ENCODE measurements at places on chromosomes 3 and 15.

GRCh38 chr3:85760342-85760741 is 801.6 kb downstream of the CADM2 start:
- DNase-seq: no peak

DNA sequence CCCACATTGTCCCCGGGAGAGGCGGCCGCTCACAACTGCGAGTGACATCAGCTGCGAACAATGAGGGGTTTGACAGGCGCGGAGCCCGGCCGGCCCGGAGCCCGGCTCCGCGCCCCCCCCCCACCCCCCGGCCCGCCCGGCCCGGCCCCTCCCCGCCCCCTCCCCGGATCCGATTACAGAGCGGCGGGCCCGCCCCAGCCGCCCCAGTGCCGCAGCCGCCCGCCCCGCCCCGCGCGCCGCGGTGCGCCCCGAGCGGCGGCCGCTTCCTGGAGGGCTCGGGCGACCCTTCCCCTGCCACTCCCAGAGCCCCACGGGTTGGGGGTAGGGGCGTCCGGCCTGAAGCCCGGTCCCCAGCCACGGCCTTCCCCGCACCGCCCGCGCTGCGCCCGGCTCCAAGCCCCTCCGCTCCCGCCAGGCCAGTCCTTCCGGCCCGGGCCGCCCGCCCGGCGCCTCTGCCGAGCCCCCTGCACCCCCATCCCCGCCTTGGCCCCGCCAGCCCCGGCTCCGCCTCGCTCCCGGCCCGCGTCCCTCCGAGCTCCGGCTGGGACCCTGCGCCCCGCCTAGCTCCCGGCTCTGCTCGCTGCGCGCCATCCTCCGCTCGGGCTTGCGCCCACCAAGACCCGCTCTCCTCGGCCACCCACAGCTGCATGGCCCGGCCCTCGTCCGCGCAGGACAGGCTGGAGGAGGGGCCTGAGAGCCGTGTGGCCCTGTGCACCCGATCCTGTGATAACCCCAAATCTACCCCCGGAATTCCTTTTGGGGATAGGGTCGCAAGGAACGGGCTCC is at the start of gene PCBP4:
PCBP4 (minus strand) TSS at position 71 of the 786 bp plus-strand sequence. CDS start 6,214 bp downstream, outside the sequence.
- DNase-seq: no peak

DNA sequence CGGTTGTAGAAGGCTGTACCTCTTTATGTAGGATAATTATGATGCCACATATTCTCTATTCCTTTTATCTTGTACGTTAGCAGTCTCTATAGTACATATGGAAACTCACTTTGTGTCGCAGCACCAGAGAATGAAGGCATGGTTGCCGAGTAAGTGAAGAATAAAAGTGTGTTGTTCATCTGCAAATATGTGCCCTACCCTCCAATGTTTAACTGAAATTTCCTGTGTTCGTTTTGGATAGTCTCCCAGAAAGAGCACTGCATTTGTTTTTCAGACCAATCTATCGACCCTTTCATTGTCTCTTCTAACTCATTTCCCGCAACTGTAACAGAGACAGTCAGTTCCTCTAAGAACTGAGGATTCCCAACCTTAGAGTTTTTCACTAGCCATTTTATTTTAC is 592.8 kb downstream of the TUSC7 start:
- DNase-seq: no peak

- DNase-seq: no peak
Observed at GRCh38 chr3:191070201-191070600, 128.8 kb upstream of the OSTN start.
